ENCODE measurements at places on chromosomes 6 and 20. TPM values are rescaled to one million over a fixed set of nuclear protein-coding genes. Genes with fewer than 3 reads are reported as not detected.

Gene FAM209A
- 0.83 TPM for total RNA-seq

Gene SMLR1
- not detected for total RNA-seq

Gene NNAT
- total RNA-seq, result not detected

Gene PPP1R3G
- 0.14 TPM for total RNA-seq

Gene NFATC2
- 38.3 TPM for total RNA-seq

Gene MYH7B
- total RNA-seq, result 0.22 TPM

Gene SLC17A3
- total RNA-seq, result not detected

Gene CASS4
- 3.7 TPM for total RNA-seq

Gene DEF6
- total RNA-seq, result 97.1 TPM

Gene HRH3
- not detected for total RNA-seq

Gene SPTLC3
- total RNA-seq, result 0.77 TPM

Gene DEFB110
- not detected for total RNA-seq

Gene MUC21
- not detected for total RNA-seq

Gene PTCHD4
- total RNA-seq, result not detected

Gene SNAI1
- 1.4 TPM for total RNA-seq

Gene SERINC3
- 44.6 TPM for total RNA-seq

Gene SLC17A1
- total RNA-seq, result not detected

Gene CCDC28A
- 15.7 TPM for total RNA-seq

Gene MUCL3
- total RNA-seq, result not detected

Gene RAET1E
- not detected for total RNA-seq

Gene BPIFB3
- total RNA-seq, result not detected

Gene HLA-DMB
- 3.6 TPM for total RNA-seq

Gene DNPH1
- 86.5 TPM for total RNA-seq

Gene SLC22A16
- total RNA-seq, result not detected

Gene SLC13A3
- not detected for total RNA-seq

Gene PNPLA1
- total RNA-seq, result not detected

Gene IMPG1
- total RNA-seq, result not detected

Gene LY6G6F
- not detected for total RNA-seq

Gene ATP9A
- 0.58 TPM for total RNA-seq

Gene LHFPL5
- not detected for total RNA-seq

Gene TP53TG5
- not detected for total RNA-seq

Gene F13A1
- not detected for total RNA-seq

Gene EHMT2
- total RNA-seq, result 56.8 TPM

Gene MUC22
- total RNA-seq, result not detected

Gene OR5V1
- total RNA-seq, result not detected

Gene HNF4A
- not detected for total RNA-seq

Gene CAGE1
- total RNA-seq, result 0.11 TPM

Gene BIRC7
- total RNA-seq, result 5.1 TPM

Gene ADAT2
- 35.9 TPM for total RNA-seq

Gene PPIL6
- 0.27 TPM for total RNA-seq
